T-helper 1 cell (primary cell): ENCODE measurements at places on chromosomes 7 and 10.
A peak's percentile ranks its signal among the peaks of the same experiment; 100 is the strongest.

- DNase-seq: peak; percentile 49
Observed at GRCh38 chr7:155796381-155797261, 15.6 kb downstream of the SHH start.

- DNase-seq: no peak
Observed at GRCh38 chr10:91987397-91988037, 63.9 kb downstream of the BTAF1 start.

GRCh38 chr10:100878291-100878910, 34.4 kb upstream of the SLF2 start:
- no peak for DNase-seq

GRCh38 chr10:17109475-17110207, 20.0 kb downstream of the CUBN start:
- no peak for DNase-seq

- no peak for DNase-seq
Observed at GRCh38 chr10:101617102-101617823, 29.1 kb downstream of the DPCD start.

DNA sequence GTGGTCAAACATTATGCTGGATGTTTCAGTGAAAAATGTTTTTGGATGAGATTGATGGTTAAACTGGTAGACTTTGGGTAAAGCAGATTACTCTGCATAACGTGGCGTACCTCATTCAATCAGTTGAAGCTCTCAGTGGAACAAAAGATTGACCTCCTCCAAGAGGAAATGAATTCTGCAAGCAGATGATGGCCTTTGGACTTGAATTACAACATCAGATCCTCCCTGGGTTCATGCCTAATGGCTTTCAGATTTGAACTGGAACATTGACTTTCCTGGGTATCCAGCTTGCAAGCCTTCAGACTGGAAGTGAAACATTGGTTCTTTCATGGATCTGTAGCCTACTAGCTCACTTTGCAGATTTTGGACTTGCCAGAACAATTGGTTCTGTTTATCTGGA, 169.3 kb upstream of the MALRD1 start:
- no peak for DNase-seq

- no peak for DNase-seq
Observed at GRCh38 chr10:46263831-46264268, 22.9 kb upstream of the ANTXRL start.

DNA sequence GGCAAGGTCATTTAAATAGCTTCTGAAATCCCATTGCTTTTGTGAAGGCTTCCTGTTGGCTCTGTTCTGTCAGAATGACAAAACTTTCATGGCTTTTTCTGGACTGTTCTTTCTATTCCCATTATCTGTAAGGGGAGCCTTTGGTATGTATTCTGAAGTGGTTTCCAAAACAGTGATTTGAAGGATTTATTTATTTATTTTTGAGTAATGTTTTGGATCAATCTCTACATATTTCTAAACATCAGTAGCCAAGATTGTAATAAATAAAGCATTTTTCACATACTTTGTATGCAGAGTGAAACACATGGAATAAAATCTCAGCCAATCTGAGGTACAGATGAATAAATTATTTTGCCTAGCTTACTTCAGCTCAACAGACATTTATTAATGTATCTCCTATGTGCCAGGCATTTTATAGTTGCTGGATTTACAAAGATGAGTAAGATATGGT, 121.1 kb downstream of the BBS9 start:
- DNase-seq: no peak

GRCh38 chr10:113552701-113553100, at the start of gene HABP2:
Gene HABP2 (plus strand): TSS chr10:113553053. CDS start chr10:113553122, 69 bp downstream.
- DNase-seq: no peak

GRCh38 chr10:121155742-121156474, 304.7 kb downstream of the WDR11 start:
- no peak for DNase-seq

GRCh38 chr10:75117995-75118394, 6.5 kb downstream of the SAMD8 start:
- no peak for DNase-seq

GRCh38 chr7:7805511-7806153, 87.2 kb upstream of the RPA3 start:
- no peak for DNase-seq

DNA sequence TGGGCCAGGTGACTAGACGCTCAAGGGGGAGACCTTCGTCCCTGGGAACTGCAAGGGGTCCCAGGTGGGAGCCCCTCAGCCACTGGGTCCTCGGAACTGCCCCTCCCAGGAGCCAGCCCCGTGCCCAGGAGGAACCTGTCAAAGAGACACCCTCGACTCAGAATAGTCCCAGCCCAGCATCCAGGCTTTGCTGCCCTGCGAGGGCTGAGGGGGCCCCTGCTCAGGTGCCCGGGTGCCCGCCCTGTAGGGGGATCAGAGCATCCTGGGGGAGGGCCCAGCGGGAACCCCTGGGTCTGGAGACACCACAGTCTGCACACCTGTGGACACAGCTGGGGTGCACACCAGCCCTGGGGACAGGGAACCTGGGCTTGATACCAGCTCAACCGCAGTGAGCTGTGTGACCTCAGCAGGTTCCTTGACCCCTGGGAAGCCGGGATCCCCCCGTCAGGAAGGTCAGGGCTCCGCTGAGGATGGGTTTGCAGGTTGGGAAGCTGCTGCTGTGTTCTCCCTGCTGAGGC, 407 bp downstream of the ELN start:
- no peak for DNase-seq

DNA sequence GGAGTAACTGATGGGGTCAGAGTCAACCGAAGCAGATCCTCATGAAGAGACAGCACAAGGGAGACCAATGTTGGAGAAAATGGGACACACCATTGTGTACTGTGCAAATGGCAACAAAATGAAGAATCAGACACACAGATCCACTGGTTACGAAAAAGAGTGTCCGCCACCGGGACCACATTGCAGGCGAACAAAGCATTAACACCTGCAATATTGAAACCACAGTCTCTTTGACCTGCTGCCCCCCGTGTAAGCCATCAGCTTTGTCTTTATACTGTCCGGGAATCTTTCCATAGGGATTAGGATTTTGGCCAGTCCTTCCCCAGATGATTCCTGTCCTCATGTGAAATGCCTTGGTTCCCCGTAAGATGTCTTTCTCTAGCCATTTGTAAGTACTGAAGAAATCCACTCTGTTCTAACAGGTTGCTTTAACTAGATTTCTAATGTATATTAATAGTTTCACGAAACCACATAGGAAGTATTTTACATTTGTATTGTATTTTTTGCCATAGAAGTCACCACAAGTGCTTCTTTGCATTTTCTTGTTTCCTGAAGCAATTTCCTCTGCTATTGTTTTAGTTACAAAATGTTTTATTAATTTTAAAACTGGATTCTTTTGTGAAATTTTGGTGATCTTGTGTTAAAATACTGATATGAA, 140.8 kb upstream of the NFE2L3 start:
- no peak for DNase-seq

GRCh38 chr7:4124556-4125477, 557.3 kb upstream of the FOXK1 start:
- DNase-seq: no peak

DNA sequence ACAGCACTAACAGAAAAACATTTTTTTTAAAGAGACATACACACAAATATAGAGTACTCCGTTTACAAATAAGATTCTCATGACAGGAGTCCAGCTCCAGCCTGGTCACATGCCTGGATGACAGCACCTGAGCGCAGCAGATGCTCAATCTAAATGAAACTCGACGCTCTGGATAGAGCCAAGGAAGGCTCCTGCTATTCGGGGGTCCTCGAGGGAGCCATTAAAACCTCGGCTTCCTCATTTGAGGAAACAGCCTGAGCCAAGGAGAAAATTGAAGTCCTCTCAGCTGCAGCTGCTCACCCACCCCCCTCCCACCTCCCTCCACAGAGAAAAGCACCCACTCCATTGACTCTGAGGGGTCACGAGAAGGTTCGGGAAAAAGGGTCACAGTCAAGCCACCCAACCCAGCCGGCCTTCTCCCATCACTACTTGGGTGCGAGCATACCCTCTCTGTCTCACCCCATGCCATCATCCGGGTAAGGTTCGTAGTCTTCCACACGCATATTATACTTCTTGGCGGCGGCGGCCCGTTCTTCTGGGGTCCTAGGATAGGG, 673 bp downstream of the NDUFB8 start:
- no peak for DNase-seq

- no peak for DNase-seq
Observed at GRCh38 chr7:159098424-159098786, 46.3 kb downstream of the VIPR2 start.

GRCh38 chr10:3118641-3119091, 51.3 kb downstream of the PFKP start:
- DNase-seq: no peak

GRCh38 chr7:50954245-50954644, 171.5 kb upstream of the GRB10 start:
- no peak for DNase-seq

GRCh38 chr10:48792687-48793096, 108.0 kb downstream of the WDFY4 start:
- peak; percentile 28 for DNase-seq

- no peak for DNase-seq
Observed at GRCh38 chr7:127362364-127363027, 30.0 kb downstream of the ZNF800 start.
